ENCODE measurements at places on chromosomes 1 and 21. TPM values are rescaled to one million over a fixed set of nuclear protein-coding genes. Genes with fewer than 3 reads are reported as not detected.

DNA sequence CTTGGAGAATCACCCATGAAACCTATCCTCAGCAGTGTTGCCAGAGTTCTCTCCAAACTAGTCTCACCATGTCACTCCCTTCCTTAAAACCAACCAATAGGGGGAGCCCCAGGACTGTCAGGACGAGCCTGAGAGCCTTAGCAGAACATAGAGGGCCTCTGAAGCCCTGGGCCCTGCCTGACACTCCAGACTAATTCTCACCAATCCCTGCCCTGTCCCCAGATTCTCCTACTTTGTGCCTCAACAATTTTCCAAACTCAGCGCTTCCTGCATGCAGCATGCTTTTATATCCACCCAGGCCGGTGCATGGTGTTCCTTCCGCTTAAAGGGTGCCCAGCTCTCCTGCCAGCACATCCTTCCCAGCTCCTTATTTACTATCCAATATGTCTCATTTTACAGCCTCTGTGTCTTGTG, 42.7 kb downstream of the HSD3B1 start:
- no peak overlapping the region for H3K4me3 ChIP-seq
- DNase-seq = no peak
- no peak overlapping the region for H3K27ac ChIP-seq
- no peaks in the 10 kb centered on the region for H3K36me3 ChIP-seq
- H3K4me1 ChIP-seq = no peaks in the 10 kb centered on the region
- H3K27me3 ChIP-seq = no peaks in the 10 kb centered on the region

GRCh38 chr1:184588701-184589100, 166.0 kb downstream of the EDEM3 start:
- H3K27me3 ChIP-seq = no peaks in the 10 kb centered on the region
- no peak overlapping the region for H3K27ac ChIP-seq
- no peaks in the 10 kb centered on the region for H3K4me1 ChIP-seq
- no peak overlapping the region for H3K4me3 ChIP-seq

BRDT gene
- not detected for total RNA-seq

DNA sequence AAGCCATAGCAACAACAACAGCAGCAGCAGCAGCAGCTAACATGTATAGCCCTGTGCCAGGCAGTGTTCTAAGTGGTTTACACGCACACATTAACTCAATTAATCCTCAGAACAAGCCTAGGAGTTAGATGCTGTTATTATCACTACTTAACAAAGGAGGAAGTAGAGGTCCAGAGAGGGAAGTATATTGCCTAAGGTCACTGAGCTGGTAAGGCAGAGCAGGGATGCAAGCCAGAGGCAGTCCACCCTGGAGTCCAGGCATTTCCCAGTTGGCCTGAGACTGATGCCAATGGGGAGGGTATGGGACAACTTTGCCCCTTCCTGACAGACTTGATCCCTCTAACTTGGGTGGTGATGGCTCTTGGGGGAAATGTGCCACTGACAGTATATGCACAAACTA, 6.8 kb downstream of the CDC14A start:
- no peak for DNase-seq
- H3K4me3 ChIP-seq = no peak overlapping the region
- H3K27me3 ChIP-seq = no peaks in the 10 kb centered on the region
- no peaks in the 10 kb centered on the region for H3K36me3 ChIP-seq
- H3K4me1 ChIP-seq = no peaks in the 10 kb centered on the region

DNA sequence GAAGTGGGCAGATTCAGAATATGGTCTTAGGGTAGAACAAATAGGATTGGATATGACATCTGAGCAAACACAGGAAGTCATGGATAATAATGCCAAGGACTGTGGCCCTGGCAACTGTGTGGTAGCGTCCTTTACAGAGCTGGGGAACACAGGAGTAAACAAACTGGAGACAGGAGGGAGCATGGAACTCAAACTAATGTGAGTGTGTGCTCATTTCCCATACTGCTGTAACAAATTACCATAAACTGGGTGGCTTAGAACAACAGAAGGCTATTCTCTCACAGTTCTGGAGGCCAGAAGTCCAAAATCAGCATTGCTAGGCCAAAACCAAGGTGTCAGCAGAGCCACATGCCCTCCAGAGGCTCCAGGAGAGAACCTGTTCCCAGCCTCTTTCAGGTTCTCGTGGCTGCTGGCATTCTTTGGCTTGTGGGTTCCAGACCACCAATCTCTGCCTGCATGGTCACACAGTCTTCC, 106.4 kb downstream of the TGFBR3 start:
- no peaks in the 10 kb centered on the region for H3K27me3 ChIP-seq
- H3K4me3 ChIP-seq = no peak overlapping the region
- H3K27ac ChIP-seq = no peak overlapping the region
- DNase-seq = no peak
- H3K36me3 ChIP-seq = no peaks in the 10 kb centered on the region

- H3K4me1 ChIP-seq = no peaks in the 10 kb centered on the region
- no peak overlapping the region for H3K27ac ChIP-seq
- DNase-seq = no peak
- no peaks in the 10 kb centered on the region for H3K27me3 ChIP-seq
- H3K4me3 ChIP-seq = no peak overlapping the region
These were observed 5.1 kb upstream of the CAPN8 start for GRCh38 chr1:223670458-223671159.

APOBEC4 gene
- not detected for total RNA-seq

- no peak for DNase-seq
- H3K27me3 ChIP-seq = no peaks in the 10 kb centered on the region
- no peak overlapping the region for H3K4me3 ChIP-seq
- H3K27ac ChIP-seq = no peak overlapping the region
These were observed 868.5 kb downstream of the BRINP3 start for GRCh38 chr1:189609167-189609566.

GRCh38 chr1:226588484-226588883, 39.9 kb downstream of the STUM start:
- H3K4me3 ChIP-seq = no peak overlapping the region
- no peak overlapping the region for H3K27ac ChIP-seq
- H3K36me3 ChIP-seq = no peaks in the 10 kb centered on the region
- no peaks in the 10 kb centered on the region for H3K4me1 ChIP-seq
- DNase-seq = no peak
